ENCODE measurements at places on chromosomes 5 and 9. TPM values are rescaled to one million over a fixed set of nuclear protein-coding genes. Genes with fewer than 3 reads are reported as not detected.

The KCTD16 gene
- total RNA-seq, result not detected

- no peak for DNase-seq
- H3K27ac ChIP-seq, result no peak overlapping the region
- peaks cover 8% of the 10 kb centered on the region for H3K4me1 ChIP-seq
- H3K36me3 ChIP-seq, result no peaks in the 10 kb centered on the region
- no peak overlapping the region for H3K4me3 ChIP-seq
- H3K27me3 ChIP-seq, result no peaks in the 10 kb centered on the region
Measured at GRCh38 chr9:37281541-37281940, 141.0 kb upstream of the GRHPR start.

DNA sequence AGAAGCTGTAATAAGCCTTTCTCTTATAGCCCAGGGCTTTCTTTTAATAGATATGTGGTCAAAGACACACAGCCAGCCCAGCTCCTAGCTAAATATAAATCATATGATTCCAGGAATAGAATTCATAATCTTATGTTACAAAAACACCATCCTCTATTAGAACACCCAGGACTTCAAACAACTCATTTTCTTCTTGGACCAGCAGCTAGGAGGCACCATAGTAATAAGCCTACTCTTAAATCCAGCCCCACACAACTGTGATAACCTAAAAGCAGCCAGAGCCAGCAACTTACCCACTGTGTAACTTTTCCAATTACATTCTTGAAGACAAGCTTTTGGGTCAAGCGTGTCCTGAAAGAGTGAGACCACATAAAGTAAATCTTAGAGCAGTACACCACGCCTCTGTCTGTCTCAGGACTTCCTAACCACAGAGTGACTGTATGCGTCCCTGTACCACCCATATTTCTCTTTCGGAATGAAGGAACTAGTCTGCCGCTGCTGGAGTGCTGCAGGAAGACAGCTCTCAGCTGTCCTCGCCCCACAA lies 223.8 kb downstream of the TLE1 start:
- H3K36me3 ChIP-seq, result no peaks in the 10 kb centered on the region
- H3K27me3 ChIP-seq, result peaks cover 2% of the 10 kb centered on the region
- no peak for DNase-seq
- H3K4me1 ChIP-seq, result no peaks in the 10 kb centered on the region
- no peak overlapping the region for H3K4me3 ChIP-seq
- no peak overlapping the region for H3K27ac ChIP-seq

DNA sequence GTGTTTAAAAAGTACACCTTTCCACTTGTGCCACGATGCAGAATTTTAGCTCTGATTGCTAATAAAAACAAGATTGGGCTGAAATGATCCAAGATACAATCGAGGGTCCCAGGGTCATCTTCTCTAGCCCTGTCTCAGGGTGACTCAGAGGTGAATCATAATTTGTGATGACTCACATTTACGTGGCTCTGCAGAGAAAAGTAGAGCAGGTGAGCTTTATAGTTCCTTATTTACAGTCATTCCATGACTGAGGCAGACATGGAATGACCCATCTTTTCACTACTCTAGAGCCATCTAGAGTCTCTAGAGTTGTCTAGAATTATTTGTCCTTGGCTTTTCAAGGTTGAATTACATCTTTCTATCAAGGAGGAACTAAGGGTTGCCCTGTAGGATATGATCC lies 155.2 kb downstream of the GAS1 start:
- no peak overlapping the region for H3K4me3 ChIP-seq
- no peak for DNase-seq
- H3K27me3 ChIP-seq, result peaks cover 30% of the 10 kb centered on the region
- no peaks in the 10 kb centered on the region for H3K36me3 ChIP-seq
- H3K4me1 ChIP-seq, result no peaks in the 10 kb centered on the region
- H3K27ac ChIP-seq, result no peak overlapping the region

The BARX1 gene
- total RNA-seq, result not detected

DNA sequence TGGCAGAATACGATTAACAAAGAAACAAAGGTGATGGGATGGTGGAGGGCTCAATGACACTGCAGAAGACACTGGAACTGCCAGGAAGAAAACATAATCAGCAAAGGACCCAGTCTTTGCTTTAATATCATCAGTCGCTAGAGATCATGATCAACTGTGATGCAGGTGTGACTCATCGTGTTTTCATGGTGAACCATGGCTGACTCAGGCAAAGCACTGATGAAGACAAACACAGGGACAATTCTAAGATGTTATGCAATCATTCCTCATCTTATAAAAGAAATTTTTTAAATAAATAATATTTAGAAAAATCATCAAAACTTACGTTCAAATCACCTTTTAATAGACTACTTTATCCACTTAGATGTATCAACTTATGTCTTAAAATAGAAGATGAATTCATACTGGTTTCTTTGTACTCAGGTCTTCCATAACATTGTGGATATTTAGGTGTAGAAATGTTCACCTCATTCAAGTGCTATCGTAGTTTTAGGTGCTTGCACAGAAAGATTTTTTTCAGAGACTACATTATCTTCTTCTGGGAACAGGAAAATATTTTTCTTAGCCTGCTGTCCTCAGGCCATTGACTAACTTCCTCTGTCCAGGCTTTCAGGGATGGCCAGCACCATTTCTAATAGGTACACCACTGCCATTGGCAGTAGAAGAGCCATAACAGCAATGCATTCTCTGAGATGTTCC lies 673.4 kb upstream of the MEF2C start:
- no peaks in the 10 kb centered on the region for H3K4me1 ChIP-seq
- H3K4me3 ChIP-seq, result no peak overlapping the region
- H3K36me3 ChIP-seq, result no peaks in the 10 kb centered on the region
- no peak for DNase-seq
- no peaks in the 10 kb centered on the region for H3K27me3 ChIP-seq

Data from natural killer cell treated with Interleukin-12 subunit alpha and Interleukin-12 subunit beta and Interleukin-15 and Interleukin-18, amount 100 ng/mL, for 72 hours (primary cell).